H7 (cell line): ENCODE measurements at places on chromosomes 1 and 21. TPM values are rescaled to one million over a fixed set of nuclear protein-coding genes. Genes with fewer than 3 reads are reported as not detected.

KRTCAP2 gene
- total RNA-seq: 165 and 204 TPM in 2 replicates

DNAJC6 gene
- total RNA-seq: 7.3 and 10.9 TPM in 2 replicates

SLAMF1 gene
- total RNA-seq: not detected in 2 replicates

SPRR2E gene
- total RNA-seq: not detected in 2 replicates

TMCO4 gene
- total RNA-seq: 6.9 and 8.8 TPM in 2 replicates

SLC19A1 gene
- total RNA-seq: 17.9 and 19.6 TPM in 2 replicates

GRCh38 chr1:155706139-155706538 lies 17.2 kb downstream of the DAP3 start:
- DNase-seq: no peak

DNA sequence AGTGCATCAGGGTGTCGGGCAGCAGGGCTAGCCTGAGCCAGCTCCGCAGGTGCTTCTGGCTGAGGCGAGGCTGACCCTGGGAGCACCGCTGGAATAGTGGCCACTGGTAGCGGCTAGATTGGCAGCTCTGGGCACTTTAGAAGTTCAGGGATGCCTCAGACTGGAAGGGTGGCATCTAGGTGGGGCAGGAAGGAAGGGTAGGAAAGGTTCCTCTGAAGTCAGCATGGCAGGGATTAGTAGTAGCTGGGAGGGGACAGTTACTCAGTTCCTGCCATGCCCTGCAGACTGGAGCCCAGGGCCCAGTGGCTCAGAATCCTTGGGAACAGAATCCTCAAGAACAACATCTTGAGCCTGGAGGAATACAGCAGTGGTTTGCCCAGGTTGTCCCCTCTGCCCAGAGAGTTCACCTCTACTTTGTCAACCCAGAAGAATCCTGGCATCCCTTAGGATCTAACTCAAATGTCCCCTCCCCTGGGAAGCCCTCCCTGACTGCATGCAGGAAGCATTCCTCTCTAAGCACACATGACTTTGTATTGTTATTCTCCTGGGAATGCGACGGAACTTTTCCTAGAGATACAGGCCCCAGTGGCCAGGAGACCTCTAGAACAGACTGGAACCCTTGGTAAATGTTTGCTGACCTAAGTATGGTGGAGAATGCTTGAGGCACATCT lies 39.5 kb upstream of the BCAR3 start:
- no peak for DNase-seq

DNA sequence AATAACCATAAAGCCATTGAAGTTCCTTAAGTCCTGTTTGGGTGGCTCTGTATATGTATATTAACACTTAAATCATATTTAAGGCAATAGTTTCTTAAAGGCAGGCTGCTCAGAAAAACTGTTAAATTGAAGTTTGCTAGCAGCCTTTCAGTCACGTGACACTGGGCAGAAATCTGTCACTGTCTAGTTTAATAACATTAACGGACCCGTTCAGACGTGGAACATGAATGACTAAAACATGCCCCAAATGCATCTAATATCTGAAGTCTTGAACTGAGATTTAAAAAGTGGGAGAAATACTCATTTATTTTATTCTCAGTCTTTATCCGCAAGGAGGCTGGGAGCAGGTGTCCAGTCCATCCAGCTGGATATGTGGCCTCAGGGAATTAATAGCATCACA lies 3.3 kb upstream of the SPATA1 start:
- DNase-seq: no peak

- DNase-seq: no peak
These were observed 14.9 kb downstream of the NTPCR start for GRCh38 chr1:232965124-232965911.

GRCh38 chr1:54272772-54273091 lies 72.8 kb downstream of the MRPL37 start:
- DNase-seq: peak; percentile 86

DNA sequence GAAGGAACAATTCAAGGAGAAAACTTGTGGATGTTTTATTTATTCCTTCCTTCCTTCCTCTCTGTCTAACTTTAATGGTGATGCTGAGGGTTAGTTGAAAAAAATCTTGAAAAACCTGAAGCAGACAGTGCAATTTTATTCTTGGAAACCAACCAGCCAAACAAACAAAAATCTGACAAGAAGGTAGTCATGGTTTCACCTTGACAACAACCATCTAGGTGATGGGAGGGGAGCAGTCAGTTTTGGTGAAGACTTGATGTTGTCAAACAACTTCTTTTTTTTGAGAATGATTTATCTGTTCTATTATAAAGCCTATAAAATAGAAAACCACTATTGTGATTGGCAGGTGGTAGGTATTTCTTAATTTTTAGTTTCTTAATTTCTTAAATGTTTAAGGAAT lies 92.4 kb upstream of the GPR88 start:
- no peak for DNase-seq

GRCh38 chr1:200960236-200960947 lies 63.1 kb downstream of the KIF21B start:
- peak; percentile 8 for DNase-seq

DNA sequence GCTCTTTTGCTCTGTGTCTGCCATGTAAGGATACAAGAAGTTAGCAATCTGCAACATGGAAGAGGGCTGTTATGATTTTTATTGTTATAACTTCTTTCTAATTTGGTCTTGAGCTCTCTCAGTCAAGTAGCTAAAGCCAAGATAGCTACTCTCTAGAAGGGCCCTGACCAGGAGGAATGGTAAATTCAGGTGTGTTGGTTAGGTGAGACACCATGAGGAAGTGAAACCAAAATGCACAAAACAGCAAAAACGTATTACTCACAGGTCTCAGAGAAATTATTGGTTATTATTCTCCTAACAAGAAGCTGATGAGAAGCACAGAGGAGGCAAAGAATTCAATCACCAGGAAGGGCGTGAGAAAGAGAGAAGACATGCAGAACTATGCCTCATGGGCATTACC lies 51.8 kb upstream of the INSL5 start:
- DNase-seq: no peak

- peak; percentile 59 for DNase-seq
These were observed 88.4 kb downstream of the SDCCAG8 start for GRCh38 chr1:243343970-243344937.

GRCh38 chr1:231722356-231722755 lies 95.8 kb downstream of the DISC1 start:
- no peak for DNase-seq

DNA sequence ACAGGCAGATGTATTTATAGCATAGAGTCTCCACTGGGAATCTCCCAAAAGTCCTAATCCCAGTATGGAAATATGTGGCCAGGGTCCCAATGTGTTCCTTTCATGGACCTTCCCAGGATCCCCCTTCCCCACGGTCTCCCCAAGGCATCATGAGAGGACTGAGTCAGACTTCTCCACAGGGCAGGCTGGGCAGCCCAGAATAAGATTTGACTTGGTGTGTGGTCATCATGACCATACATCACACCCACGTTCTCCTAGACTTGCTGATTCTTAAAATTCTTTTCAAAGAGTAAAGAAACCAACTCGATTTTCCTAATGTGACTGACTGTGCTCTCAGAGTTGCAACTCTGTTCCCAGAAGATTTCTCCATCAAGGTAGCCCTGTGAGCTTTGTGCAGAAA lies 93.9 kb upstream of the CD34 start:
- no peak for DNase-seq

GRCh38 chr1:28370239-28371009 lies 884 bp downstream of the PHACTR4 start:
- DNase-seq: peak; percentile 59

GRCh38 chr1:8396786-8397406 lies 79.0 kb downstream of the SLC45A1 start:
- DNase-seq: no peak

- DNase-seq: no peak
These were observed 516.6 kb upstream of the RGS18 start for GRCh38 chr1:191641420-191642260.

DNA sequence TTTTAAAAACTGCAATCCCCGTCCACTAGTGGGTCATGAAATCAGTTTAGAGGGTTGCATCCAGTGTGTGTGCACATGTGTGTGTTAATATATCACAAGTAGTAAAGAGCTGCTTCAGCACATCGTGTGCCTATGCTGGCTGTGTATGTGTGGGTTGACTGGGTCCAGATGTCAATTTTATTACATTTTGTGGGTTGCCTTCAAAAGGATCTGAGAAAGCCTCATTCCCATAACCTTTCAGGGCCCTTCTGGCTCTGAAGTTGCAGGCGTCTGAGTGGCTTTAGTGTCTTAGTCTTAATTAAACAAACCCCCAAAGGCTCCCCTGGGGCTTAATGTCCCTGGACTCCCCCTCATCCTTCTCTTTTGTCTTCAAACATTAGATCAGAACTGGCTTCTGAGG lies 19.8 kb downstream of the PLA2G2D start:
- DNase-seq: no peak
